ENCODE measurements at places on chromosomes 6 and 20.

DNA sequence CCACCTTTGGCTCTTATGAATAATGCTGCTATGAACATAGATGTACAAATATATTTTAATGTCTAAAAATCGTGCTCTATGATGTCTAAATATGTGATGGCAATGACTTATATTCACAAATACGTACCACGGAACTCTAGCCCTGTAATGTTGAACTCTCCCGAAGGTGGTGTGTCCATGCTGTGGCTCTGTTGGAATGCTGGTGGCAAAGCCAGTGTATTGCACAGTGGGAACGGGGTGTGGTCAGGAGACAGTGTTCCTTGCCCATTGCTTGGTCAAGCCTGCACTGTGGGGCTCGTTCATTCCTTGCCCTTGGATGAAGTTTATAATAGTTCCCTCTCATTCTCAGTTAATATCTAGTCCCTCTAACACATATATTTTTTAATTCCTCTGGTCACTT lies 109.6 kb downstream of the MTHFD1L start:
- DNase-seq = no peak

DNA sequence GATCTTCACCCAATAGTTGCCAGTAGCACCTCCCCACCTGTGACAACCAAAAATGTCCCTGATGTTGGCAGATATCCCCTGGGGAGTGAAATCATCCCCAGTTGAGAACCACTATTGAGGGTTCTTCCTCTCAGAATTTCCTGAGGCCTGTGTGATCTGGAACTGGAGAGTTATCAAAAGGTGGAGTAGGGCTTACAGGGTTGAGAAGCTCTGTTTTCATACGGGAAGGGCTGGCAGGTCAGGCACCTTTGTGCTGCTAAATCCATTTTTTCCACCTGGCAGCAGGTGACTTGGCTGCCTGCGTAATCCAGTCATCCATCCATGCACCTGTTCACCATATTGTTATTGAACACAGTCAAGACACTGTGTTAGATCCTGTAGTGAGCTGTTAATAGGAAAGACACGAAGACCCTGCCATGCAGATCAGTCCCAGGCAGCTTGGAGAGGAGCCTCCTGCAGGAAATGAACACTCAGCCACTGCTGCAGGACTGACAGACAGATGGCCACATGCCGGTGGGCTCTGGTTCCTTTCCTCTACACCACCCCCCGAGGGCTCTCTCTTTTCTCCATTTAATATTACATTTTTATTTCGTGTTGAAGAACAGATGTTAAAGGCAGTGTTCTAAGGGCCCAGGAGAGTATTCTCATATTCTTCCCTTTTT lies 5.4 kb downstream of the DUSP22 start:
- no peak for DNase-seq

- DNase-seq = no peak
Measured at GRCh38 chr20:8331740-8332412, 199.8 kb downstream of the PLCB1 start.

- DNase-seq = no peak
Measured at GRCh38 chr6:53151676-53152075, 3.0 kb upstream of the GCM1 start.

GRCh38 chr20:51931371-51931781 lies 129.1 kb upstream of the SALL4 start:
- no peak for DNase-seq

GRCh38 chr6:45902984-45903383 lies 112.7 kb downstream of the CLIC5 start:
- DNase-seq = no peak

GRCh38 chr20:17541996-17542395 lies 10.8 kb upstream of the BFSP1 start:
- DNase-seq = no peak

DNA sequence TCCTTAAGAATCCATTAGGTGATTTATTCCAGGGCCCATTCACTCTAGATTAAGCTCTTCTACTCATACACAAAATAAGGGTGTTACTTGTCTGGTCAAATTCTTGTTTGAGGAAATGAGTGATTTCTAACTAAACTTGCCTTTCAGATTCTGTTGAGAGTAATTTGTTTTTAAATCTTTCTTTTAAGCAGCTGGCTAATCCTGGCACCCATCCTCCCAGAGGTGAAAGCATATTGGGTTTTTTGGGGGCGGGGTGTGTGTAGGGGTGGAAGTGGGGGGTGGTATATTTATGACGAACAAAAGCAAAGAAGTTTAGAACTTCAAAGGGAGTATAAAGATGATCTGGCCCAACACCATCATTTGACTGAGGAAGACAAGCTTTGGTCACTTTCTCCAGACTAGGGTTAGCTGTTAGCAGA lies 94.7 kb downstream of the RTN4IP1 start:
- DNase-seq = no peak

DNA sequence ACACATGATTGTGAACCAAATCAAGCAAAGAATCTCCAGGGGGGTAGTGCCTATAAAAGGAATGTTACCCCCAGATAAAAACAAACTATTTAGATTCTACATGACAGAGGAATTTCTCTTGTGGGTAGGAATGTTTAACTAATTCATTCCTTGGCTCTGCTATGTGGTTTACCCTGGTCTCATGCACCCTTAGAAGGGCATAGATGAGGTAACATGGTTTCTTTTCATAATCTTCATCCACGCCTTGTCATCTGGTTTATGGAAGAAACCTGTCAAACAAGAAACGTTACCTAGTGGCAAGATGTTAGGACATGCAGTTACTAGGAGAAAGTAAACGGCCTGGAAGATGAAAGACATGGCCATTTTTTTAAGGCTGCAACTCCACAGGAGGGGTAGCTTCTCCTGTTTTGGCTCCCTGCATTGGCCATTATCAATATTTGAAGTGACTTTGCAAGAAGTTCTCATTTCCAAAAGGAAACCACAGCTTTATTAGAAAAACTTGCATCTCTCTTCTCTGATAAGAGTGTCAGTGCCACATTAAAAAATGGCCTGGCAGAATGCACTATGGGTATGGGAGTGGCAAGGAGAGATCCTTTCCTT lies 45.5 kb downstream of the STX11 start:
- DNase-seq = no peak

DNA sequence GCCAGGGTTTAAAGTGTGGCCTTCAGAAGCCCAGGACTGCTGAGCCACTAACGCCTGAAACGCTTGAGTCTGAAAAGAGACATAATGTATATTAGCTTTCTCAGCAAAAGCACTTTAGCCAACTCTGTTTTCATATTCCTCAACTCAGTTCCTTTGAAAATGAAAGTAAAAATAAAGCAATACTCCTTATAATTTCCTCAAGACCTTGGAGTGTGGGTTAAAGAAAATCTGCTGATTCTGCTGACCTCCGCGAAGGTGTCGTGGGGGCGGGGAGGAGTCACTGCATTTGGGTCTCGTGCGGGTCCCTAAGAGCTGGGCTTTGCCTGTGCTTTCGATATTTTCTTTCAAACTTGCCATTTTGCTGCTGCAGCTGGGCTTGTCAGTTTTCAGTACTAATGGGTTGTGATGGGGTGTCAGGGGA lies 142.2 kb upstream of the ARID1B start:
- DNase-seq = no peak

Measured in stimulated activated CD8-positive, alpha-beta memory T cell treated with anti-CD3 and anti-CD28 coated beads, Interleukin-4, amount 100 ng/mL, for 4 hours (primary cell).